Posterior vena cava (tissue), 2 donors: ENCODE measurements at places on chromosomes 3 and 15. TPM values are rescaled to one million over a fixed set of nuclear protein-coding genes. Genes with fewer than 3 reads are reported as not detected.

Gene PLA1A
- total RNA-seq, result 2.7 TPM

Gene PTPRG
- total RNA-seq, result 80.4 TPM

Gene CILP
- 43.4 TPM for total RNA-seq

DNA sequence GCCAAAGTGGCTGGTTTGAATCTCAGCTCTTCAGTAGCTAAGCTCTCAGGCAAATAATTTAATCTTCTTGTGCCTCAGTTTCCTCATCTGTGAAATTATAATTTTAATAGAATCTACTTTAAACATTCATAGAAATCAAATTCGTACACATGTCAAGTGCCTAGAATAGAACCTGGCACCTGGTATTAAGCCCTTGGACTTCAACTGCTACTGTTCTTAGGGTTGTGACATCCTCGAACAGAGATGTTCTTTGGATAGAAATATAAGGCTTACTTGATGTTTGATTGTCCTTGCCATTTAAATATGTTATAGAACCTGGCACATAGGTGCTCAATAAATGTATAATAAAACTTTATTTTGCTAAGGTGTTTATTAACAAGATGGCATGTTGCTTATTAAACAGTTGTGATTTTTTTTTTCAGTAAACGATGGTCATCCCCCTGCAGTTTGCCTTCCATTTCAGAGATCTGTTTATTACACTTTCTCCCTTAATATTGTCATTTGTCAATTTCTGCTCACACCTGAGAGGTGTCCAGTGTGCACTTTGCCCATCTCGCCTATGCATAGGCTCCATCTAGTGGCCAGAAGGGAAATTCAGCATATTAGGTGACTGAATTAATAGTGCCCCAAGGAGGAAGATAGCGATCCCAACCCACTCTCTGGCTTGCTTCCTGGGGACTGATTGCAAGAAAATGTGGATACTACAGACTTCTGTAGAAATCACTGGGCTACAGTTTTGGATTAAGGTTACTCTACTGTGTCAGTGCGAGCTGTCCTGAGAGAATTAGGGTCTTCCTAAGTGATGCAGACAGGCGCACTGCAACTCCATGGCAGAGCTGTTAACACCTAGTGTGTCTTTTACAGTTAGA is 10.7 kb downstream of the IGF1R start:
- no peak for DNase-seq

DNA sequence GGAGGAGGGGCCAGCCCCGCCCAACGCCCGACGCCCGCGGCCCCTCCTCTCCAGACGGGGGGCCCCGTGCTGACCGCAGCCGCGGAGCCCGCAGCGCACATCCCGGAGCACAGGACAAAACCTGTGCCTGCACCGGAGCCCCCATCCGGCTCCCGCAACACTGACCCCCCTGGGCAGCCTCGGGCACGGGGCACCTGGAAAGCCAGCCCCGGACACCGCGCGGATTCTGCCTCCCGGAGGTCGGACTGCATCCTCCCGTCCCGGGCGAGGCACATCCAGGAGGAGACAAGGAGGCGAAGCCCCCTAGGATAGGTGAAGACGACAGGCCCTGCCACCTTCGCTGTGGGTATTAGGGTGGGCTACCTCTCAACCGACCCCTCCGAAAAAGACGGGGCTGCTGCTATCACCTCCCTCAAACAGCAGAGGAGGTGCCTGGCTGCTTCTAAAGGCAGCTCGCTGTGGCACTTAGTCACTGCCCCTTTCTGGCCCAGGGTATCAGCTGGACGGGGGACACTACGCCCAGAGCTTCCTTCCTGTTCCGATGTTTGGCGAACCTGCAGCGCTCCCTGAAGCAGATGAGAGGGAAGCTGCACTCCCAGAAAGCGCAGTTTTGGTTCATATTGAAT is 10.6 kb downstream of the XXYLT1 start:
- peak; percentile 84 for DNase-seq

GRCh38 chr3:141086188-141086587 is 35.0 kb downstream of the SPSB4 start:
- peak; percentile 4 for DNase-seq

Gene IL17RB
- 0.46 TPM for total RNA-seq

Gene MYO5C
- total RNA-seq, result 11.1 TPM

GRCh38 chr15:99424978-99425656 is 140.7 kb upstream of the MEF2A start:
- peak; percentile 82 for DNase-seq

Gene COLQ
- total RNA-seq, result 2.8 TPM

- DNase-seq, result no peak
Observed at GRCh38 chr3:172546105-172546504, 22.9 kb upstream of the TNFSF10 start.

DNA sequence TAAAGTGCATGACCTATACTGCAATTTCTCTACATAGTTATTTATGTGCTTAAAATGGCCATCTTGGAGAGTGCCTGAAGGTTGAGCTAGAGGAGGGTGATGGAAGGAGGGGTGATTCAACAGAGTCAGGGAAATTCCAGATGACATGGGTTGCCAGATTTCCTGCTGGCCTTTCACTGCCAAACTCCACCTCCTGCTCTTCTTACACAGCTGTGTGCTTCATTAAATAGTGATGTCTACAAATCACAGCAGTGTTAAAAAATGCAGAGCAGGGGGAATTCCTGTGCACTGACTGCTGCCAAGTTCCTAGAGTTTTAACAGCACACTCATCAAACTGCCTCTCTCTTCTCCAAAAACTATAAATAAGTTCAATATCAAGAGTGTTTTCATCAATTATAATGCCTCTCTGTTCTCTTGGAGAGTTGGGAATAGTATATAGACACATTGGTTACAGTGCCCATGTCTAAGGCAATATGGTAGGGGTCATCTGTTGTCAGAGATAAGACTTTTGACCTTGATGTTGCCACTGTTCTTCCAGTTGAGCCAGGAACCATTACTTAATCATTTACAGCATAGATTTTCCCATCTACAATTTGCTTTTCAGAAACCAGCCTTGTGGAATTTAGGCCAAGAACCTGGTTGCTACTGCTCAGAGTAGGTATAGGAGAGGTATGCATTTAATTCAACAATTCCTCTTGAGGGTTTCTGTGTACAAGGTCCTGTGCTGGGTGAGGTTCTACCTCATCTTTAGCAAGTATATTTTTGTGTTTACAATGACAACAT is 79.6 kb downstream of the TP63 start:
- no peak for DNase-seq

DNA sequence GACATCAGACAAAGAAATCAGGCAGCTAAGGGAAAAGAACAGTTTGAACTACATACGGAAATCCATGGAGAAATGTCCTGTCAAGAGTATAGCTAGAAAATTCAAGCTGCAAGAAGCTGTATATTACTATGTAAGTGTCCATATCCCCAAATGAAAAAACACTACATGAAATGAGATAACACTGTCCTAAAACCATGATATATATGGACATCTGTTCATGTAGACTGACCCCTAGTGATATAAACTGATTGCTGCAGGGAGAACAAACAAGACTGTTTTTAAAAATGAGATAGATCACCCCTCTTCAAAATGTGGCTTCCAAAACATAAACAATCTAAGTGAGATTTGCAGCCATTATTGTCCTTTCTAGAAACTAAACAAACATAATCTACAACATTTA is 985.6 kb downstream of the EPHA3 start:
- DNase-seq, result no peak

DNA sequence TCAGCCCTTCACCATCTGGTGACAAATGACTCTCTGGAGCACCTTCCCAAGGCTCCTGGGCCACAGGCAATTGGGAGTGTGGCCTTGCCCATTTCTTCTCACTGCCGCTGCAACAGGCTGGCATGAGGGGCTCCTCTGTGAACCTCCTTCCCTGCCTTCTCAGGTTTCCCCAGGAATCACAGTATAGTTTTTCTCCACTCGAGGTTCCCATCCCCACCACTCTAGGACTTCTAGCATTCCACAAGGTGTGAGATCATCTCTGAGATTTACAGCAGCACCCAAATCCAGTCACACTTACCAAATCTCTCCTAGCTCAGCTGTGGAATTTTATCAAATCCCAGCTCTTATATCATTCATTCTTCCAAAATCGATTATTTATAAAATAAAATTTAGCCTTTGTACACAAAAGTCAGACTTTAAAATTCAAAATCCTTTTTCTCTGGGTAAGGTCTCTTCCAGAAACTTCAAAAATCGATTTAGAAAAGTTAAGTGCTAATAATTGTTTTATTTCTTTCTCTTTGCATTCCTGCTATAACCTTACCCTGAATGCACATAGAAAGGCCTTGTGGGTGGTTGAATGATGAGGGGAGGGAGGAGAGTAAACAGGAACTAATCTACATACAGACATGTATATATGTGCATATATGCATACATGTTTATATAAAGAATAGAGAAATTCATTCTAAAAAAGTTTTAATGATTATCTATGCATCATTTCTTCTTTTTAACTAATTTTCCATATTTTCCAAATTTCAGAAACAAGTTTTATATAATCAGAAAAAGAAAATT is 18.9 kb upstream of the ATP13A4 start:
- no peak for DNase-seq

- no peak for DNase-seq
Observed at GRCh38 chr3:122255757-122256439, 69.2 kb upstream of the CSTA start.

Gene ARPIN
- 17.5 TPM for total RNA-seq

DNA sequence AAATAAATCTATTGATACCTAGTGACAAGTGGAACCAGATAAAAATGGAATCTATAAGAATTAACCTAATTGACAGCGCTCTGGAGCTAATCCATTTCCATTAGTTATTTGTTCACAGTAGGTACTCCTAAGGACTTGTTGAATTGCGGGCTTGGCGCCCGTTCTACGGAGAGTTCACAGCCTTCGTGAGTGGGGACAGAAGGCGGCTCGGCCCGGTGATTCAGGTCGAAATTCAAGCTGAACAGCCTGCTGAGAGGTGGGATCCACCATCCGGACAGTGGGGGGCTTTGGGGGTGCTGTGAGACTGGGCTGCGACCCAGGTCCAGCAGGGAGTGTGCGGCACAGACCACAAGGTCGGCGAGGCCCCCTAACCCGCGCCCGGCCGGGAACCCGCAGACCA is 779 bp upstream of the CTNNB1 start:
- peak; percentile 81 for DNase-seq

Gene PPM1M
- total RNA-seq, result 28.8 TPM
